SJSA1 (cell line): ENCODE measurements at places on chromosomes 13 and 19. TPM values are rescaled to one million over a fixed set of nuclear protein-coding genes. Genes with fewer than 3 reads are reported as not detected.

Gene CGB5
- not detected in 2 replicates for total RNA-seq

- no peaks in the 10 kb centered on the region for H3K27me3 ChIP-seq
- no peak overlapping the region for H3K4me3 ChIP-seq
- H3K4me1 ChIP-seq, result no peaks in the 10 kb centered on the region
- H3K27ac ChIP-seq, result no peak overlapping the region
- DNase-seq, result no peak
These were observed 5.3 kb downstream of the DMAC2 start for GRCh38 chr19:41434450-41434849.

DNA sequence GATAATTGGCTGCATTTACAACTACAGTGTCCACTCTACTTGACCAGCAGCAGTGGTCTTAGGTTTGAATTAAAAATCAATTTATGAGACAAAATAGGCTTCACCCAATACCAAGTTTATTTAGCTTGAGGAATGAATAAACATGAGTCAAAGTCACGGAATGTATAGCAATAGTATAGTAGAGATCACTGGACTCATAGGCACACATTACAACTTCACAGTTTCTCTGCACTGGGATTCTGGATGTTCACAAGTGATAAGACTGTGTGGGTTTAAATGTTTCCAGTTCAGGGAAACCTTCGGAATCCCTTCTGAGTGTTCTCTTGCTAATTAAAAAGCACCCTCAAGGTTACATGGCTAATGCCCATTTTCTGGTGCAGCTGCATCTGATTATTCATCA lies 1064.9 kb downstream of the SLITRK5 start:
- H3K27ac ChIP-seq, result no peak overlapping the region
- H3K36me3 ChIP-seq, result no peaks in the 10 kb centered on the region
- no peaks in the 10 kb centered on the region for H3K4me1 ChIP-seq
- H3K4me3 ChIP-seq, result no peak overlapping the region

DNA sequence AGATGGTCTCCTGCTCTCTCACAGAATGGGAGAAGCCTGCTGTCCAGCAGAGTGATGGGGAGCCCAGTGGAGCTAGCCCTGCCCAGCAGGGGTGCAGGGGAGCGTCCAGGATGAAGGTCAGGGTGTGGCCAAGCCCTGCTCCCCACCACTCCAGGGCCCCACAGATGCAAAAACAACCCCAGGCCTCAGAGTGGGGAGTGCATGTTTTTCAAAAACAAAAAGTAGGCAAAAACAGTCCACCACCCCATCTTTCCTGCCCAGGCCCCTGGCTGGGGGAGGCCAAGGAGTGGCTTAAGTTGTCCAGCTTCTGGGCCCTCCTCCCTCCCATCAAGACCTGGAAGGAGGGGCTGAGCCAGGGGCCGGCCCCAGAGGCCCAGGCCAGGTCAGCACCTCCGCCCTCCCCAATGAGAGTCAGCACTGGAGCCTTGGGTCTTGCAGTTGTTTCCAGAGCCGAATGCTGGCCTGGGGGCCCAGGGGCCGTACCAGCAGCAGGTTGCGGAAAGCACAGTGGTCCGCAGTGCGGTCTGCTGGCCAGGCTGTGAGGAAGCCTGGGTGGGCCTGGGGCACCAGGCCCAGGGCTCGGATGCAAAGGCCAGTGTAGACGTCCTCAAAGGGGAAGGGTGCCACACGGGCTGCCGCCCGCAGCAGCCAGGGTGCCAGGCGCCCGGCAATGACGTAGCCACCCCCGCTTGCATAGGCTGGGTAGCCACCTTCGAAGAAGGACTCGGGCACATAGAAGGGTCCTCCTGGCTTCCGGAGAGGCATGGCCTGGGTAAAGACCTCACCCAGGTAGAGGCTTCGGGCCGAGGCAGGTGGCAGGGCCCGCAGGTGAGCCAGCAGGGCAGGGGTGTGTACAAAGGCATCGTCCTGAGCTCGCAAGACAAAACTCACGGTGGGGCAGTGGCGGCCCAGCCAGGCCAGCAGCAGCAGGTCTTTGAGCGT lies 1.7 kb downstream of the B3GNT8 start:
- peaks cover 34% of the 10 kb centered on the region for H3K36me3 ChIP-seq
- no peak overlapping the region for H3K27ac ChIP-seq
- no peaks in the 10 kb centered on the region for H3K27me3 ChIP-seq
- no peak for DNase-seq
- no peak overlapping the region for H3K4me3 ChIP-seq

Gene PSG5
- 0.82 TPM in 1 of 2 replicates, not detected in the other for total RNA-seq

DNA sequence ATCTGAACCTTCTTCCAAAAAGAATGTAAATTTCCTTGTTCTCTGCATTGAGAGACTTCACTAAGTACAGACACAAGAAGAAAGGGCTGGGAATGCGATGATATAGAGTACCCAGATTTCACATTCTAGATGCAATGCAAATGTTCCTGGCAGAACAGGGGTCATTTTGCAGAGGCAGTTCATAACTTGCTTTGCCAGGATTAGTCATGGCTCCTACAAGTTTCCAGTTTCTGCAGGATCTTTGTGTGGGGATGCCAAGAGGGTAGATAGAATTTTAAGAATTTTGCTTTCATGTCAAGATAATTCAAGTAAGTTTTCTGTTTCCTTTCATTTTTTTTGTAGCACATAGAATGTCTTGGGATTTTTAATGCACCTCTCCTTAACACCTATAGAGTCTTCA lies 181.2 kb downstream of the FGF9 start:
- H3K4me3 ChIP-seq, result no peak overlapping the region
- no peak overlapping the region for H3K27ac ChIP-seq
- no peaks in the 10 kb centered on the region for H3K27me3 ChIP-seq
- H3K4me1 ChIP-seq, result no peaks in the 10 kb centered on the region
- no peaks in the 10 kb centered on the region for H3K36me3 ChIP-seq
- no peak for DNase-seq
